ENCODE measurements at places on chromosomes 7 and 10.

- DNase-seq, result no peak
Measured at GRCh38 chr7:40162516-40162915, 27.7 kb downstream of the SUGCT start.

DNA sequence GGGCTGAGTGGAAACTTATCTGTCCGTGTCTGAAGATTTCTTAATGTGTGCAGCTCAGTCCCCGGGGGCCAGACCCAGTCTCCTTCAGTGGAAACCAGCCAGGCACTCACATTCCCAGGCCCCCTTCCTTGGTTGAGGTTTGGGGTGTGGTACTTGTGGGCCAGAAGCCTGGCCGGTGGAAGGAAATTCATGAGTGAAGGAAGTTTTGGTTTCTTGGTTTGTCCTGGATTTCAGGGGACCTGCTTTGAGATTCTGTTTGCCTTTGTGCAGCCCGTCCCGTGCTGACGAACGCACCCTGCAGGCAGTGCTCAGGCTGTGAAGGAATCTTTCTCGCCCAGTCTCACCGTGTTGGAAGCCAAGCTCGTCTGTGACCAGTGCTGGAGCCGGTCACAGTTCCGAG is 2.9 kb downstream of the INPP5A start:
- no peak for DNase-seq

- DNase-seq, result no peak
Measured at GRCh38 chr10:63155388-63156020, 22.4 kb downstream of the NRBF2 start.

DNA sequence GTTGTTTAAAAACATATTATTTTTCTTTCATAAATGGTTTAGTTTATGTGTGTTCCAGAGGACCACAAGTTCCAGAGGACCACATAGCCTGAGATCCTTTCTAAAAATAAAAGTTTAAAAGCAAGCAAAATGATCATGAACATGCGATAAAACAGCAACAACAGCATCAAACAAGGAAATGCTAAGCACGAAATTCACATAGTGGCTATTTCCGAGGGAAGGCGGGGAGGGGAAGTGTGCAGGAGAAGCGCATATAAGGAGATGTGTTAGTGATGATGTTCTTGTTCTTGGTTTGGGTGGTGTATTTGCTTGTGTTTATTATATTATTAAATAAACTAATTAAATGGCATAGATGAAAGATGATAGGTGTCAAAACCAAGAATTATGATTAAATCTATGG is 1.2 kb downstream of the TBATA start:
- DNase-seq, result no peak

GRCh38 chr10:18313626-18314025 is 173.4 kb downstream of the CACNB2 start:
- no peak for DNase-seq

GRCh38 chr10:97522071-97522470 is 23.3 kb downstream of the UBTD1 start:
- no peak for DNase-seq

- DNase-seq, result no peak
Measured at GRCh38 chr7:35256256-35257175, 2.6 kb upstream of the TBX20 start.

DNA sequence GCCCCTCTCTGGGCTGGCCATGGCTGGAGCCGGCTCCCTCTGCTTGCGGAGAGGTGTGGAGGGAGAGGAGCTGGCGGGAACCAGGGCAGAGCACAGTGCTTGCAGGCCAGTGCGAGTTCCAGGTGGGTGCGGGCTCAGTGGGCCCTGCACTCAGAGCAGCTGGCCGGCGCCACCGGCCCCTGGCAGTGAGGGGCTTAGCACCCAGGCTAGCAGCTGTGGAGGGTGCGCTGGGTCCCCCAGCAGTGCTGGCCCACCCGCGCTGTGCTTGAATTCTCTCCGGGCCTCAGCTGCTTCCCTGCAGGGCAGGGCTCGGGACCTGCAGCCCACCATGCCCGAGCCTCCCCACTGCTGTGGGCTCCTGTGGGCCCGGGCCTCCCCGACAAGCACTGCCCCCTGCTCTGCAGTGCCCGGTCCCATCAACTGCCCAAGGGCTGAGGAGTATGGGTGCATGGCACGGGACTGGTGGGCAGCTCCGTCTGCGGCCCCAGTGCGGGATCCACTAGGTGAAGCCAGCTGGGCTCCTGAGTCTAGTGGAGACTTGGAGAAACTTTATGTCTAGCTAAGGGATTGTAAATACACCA is 61.2 kb upstream of the AGR3 start:
- no peak for DNase-seq

DNA sequence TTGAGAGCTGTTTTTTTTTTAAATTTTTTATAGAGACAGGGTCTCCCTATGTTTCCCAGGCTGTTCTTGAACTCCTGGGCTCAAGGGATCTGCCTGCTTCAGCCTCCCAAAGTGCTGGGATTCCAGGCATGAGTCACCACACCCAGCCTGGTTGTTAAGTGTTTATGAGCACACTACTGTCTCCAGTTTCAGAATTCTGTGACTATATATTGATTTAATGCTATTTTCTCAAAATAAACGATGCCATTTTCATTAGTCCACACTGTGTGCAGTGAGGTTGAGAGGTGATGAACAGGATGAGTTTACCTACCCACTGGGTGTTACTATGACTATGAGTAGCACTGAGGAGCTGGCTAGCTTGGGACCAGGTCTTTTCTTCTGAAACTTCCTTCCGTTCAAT is 110.9 kb upstream of the FAM180A start:
- no peak for DNase-seq

Measured in NCI-H2029 treated with DMSO at 0.1 percent for 48 hours (cell line).